ENCODE measurements at places on chromosomes 4 and X. TPM values are rescaled to one million over a fixed set of nuclear protein-coding genes. Genes with fewer than 3 reads are reported as not detected.

Gene MSX1
- total RNA-seq = 2.1 TPM

Gene KLHL8
- 66.0 TPM for total RNA-seq

Gene MAGED2
- total RNA-seq = 309 TPM

Gene FRG2
- total RNA-seq = not detected

Gene HS3ST1
- 7.4 TPM for total RNA-seq

Gene SPATA4
- 2.3 TPM for total RNA-seq
